ENCODE measurements at places on chromosomes 1 and 21. TPM values are rescaled to one million over a fixed set of nuclear protein-coding genes. Genes with fewer than 3 reads are reported as not detected.

GRCh38 chr1:175081983-175082382 lies 14.3 kb downstream of the TNN start:
- H3K27ac ChIP-seq, result no peak overlapping the region
- no peaks in the 10 kb centered on the region for H3K36me3 ChIP-seq

DNA sequence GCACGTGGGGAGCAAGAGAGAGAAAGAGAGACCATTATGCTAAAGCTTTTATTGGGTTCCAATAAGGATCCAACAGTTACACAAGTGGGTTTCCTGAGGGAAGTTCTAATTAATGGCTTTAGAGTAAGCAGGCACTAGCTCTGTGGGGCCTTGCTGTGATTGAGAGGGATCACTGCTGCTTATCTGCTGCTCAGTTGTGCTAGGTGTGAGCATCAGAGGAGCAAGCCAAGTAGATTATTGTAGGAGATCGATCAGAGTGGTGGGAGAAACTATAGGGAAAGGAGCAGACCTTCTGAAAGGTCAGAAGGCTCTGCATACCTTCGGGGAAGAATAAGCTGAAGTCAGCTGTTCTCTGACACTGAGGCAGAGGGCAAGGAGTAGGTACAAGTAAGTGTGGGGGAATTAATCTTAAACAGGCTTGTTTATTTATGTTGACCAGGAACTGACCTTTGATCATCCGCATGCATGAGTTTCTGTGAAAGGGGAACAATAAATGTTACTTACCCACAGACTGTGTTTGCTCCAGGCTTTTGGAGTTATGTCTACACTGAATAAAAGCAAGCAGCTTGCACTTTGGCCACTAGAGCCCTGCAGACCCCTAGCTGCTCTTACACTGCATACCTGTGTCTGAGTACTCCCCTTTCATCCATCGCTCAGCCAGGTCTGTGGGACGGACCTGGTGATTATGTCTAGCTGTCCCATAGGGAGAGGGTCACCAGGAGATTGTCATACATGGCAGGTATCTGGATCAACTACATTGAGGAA lies 89.7 kb downstream of the TNNI3K start:
- no peak overlapping the region for H3K4me3 ChIP-seq
- H3K36me3 ChIP-seq, result no peaks in the 10 kb centered on the region
- no peak overlapping the region for H3K27ac ChIP-seq

Gene CELF3
- not detected for total RNA-seq

DNA sequence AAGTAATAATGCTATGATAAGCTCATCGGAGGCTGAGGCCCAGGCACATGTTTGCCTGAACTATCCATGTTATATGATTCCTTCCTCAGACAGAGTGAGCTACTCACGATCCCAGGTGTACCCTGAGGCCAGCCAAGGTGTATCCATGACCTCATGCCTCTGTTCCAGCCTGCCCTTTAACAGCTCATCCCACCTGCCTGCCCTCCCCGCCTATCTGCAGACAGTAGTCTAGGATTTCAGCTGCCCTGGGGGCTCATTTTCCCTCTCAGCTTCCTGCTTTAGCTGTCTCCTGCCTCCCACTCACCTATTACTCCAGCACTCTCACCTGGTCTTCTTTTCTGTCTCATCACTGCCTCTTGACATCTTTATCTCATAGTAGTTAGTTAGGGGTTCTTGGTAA lies 1.9 kb upstream of the IL24 start:
- H3K4me1 ChIP-seq, result no peaks in the 10 kb centered on the region
- DNase-seq, result peak; percentile 53
- H3K4me3 ChIP-seq, result no peak overlapping the region
- no peaks in the 10 kb centered on the region for H3K27me3 ChIP-seq
- H3K36me3 ChIP-seq, result no peaks in the 10 kb centered on the region

Gene KIAA1614
- 12.3 TPM for total RNA-seq

Gene LCE2A
- not detected for total RNA-seq

DNA sequence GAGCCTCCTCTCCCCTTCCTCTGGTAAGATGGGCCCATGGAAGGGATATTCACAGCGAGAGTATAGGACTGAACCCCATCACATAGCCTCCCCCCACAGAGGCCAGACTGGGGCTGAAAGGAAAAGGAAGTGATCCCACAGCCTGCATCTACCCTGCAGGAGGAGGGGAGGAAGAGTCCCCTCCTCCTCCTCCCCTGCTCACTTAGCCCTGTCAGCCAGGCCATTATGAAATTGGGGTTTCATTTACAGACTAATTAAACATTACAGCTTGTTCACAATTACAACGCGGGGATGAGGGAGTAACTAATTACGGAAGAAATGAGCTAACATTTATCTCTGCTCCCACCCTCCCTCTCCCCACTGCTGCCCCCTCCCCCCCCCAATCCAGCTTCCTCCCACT lies 25.4 kb downstream of the DMAP1 start:
- H3K27me3 ChIP-seq, result no peaks in the 10 kb centered on the region
- peaks cover 32% of the 10 kb centered on the region for H3K4me1 ChIP-seq
- H3K36me3 ChIP-seq, result no peaks in the 10 kb centered on the region
- no peak overlapping the region for H3K4me3 ChIP-seq
- H3K27ac ChIP-seq, result no peak overlapping the region
- DNase-seq, result no peak

Data from kidney (tissue), 22 donors.